ENCODE measurements at places on chromosomes 16 and 17. TPM values are rescaled to one million over a fixed set of nuclear protein-coding genes. Genes with fewer than 3 reads are reported as not detected.

The CHAD gene
- 0.46 TPM for total RNA-seq

The GSG1L2 gene
- not detected for total RNA-seq

The ABAT gene
- 6.2 TPM for total RNA-seq

The KRTAP2-1 gene
- total RNA-seq, result not detected

The PRR11 gene
- 70.6 TPM for total RNA-seq

The PRAC1 gene
- total RNA-seq, result not detected

The RUNDC3A gene
- total RNA-seq, result 3.8 TPM

The KRT40 gene
- not detected for total RNA-seq

The RPS15A gene
- 1,990 TPM for total RNA-seq

The SYNGR3 gene
- 11.9 TPM for total RNA-seq

The TSNAXIP1 gene
- 1.1 TPM for total RNA-seq

The PRSS21 gene
- total RNA-seq, result not detected

The PRR15L gene
- total RNA-seq, result not detected

The ATP2C2 gene
- total RNA-seq, result 2.8 TPM

The MYL4 gene
- total RNA-seq, result 0.26 TPM

The SLFN11 gene
- 0.90 TPM for total RNA-seq

The VASN gene
- total RNA-seq, result 10.8 TPM

The SGCA gene
- total RNA-seq, result 0.24 TPM

The DHX58 gene
- 3.9 TPM for total RNA-seq

The MMP2 gene
- total RNA-seq, result 23.1 TPM

The HP gene
- not detected for total RNA-seq

The ZNF423 gene
- 54.0 TPM for total RNA-seq

The ZNF597 gene
- total RNA-seq, result 3.4 TPM

The NTN1 gene
- total RNA-seq, result 1.3 TPM

The ARHGAP23 gene
- total RNA-seq, result 96.3 TPM

The TIGD7 gene
- total RNA-seq, result 4.1 TPM

The CBX8 gene
- 1.2 TPM for total RNA-seq

The PHOSPHO1 gene
- 0.31 TPM for total RNA-seq

The NGFR gene
- total RNA-seq, result 9.6 TPM

The OR1A1 gene
- not detected for total RNA-seq

The MYO1C gene
- total RNA-seq, result 87.4 TPM

The SENP3 gene
- total RNA-seq, result 80.6 TPM

All from H9 (cell line).